Lower lobe of right lung (tissue), 2 donors: ENCODE measurements at places on chromosomes 1 and 21. TPM values are rescaled to one million over a fixed set of nuclear protein-coding genes. Genes with fewer than 3 reads are reported as not detected.
A peak's percentile ranks its signal among the peaks of the same experiment; 100 is the strongest.

The CNIH4 gene
- total RNA-seq, result 77.4 TPM

DNA sequence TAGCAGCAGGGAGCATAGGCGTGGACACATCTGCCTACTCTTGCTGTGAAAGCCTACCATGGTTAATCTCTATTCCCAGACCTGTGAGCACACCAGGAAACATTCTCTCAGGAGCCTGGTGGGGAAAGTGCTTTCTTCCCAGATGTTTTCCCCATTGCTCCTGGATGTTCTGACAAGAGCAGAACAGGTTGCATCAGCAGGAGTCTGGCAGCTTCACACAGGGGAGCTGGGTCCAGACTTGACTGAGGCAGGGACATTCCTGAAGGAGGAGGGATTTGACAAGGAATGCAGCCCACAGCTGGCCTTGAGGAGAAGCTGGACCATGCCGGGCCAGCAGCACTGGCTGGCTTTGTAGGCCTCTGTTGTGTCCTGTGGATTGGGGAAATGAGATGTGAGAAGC, 21.0 kb upstream of the ARTN start:
- no peaks in the 10 kb centered on the region for H3K4me1 ChIP-seq
- H3K27ac ChIP-seq, result no peak overlapping the region
- no peak for DNase-seq
- H3K4me3 ChIP-seq, result no peak overlapping the region

The BOLA1 gene
- total RNA-seq, result 11.5 TPM

GRCh38 chr1:24742090-24742938, 2.9 kb upstream of the CLIC4 start:
- peak; percentile 14 for DNase-seq
- H3K4me3 ChIP-seq, result no peak overlapping the region
- H3K36me3 ChIP-seq, result no peaks in the 10 kb centered on the region
- H3K4me1 ChIP-seq, result peaks cover 24% of the 10 kb centered on the region

- DNase-seq, result no peak
- H3K27me3 ChIP-seq, result no peaks in the 10 kb centered on the region
- no peaks in the 10 kb centered on the region for H3K4me1 ChIP-seq
- H3K4me3 ChIP-seq, result no peak overlapping the region
Observed at GRCh38 chr1:186327331-186327730, 47.7 kb downstream of the TPR start.

- peaks cover 13% of the 10 kb centered on the region for H3K4me1 ChIP-seq
- H3K4me3 ChIP-seq, result no peak overlapping the region
- DNase-seq, result no peak
- no peaks in the 10 kb centered on the region for H3K27me3 ChIP-seq
- no peak overlapping the region for H3K27ac ChIP-seq
Observed at GRCh38 chr1:22794647-22795365, 84.2 kb downstream of the EPHB2 start.

- no peaks in the 10 kb centered on the region for H3K36me3 ChIP-seq
- H3K4me1 ChIP-seq, result no peaks in the 10 kb centered on the region
- no peak overlapping the region for H3K27ac ChIP-seq
- no peak overlapping the region for H3K4me3 ChIP-seq
- H3K27me3 ChIP-seq, result no peaks in the 10 kb centered on the region
Observed at GRCh38 chr1:198079432-198079951, 77.3 kb upstream of the NEK7 start.

The SYNC gene
- 14.5 TPM for total RNA-seq

The ITGB3BP gene
- total RNA-seq, result 18.5 TPM

GRCh38 chr1:92577261-92577895, 90.7 kb upstream of the GFI1 start:
- H3K4me1 ChIP-seq, result no peaks in the 10 kb centered on the region
- H3K27ac ChIP-seq, result no peak overlapping the region
- no peaks in the 10 kb centered on the region for H3K27me3 ChIP-seq
- no peaks in the 10 kb centered on the region for H3K36me3 ChIP-seq
- DNase-seq, result no peak
- no peak overlapping the region for H3K4me3 ChIP-seq

The GJB5 gene
- total RNA-seq, result not detected

The TACSTD2 gene
- total RNA-seq, result 69.9 TPM

- DNase-seq, result no peak
- H3K4me1 ChIP-seq, result no peaks in the 10 kb centered on the region
- no peaks in the 10 kb centered on the region for H3K27me3 ChIP-seq
- H3K36me3 ChIP-seq, result no peaks in the 10 kb centered on the region
- no peak overlapping the region for H3K4me3 ChIP-seq
Observed at GRCh38 chr1:81428998-81429397, 371.7 kb upstream of the ADGRL2 start.

GRCh38 chr1:170562646-170563338, 30.8 kb downstream of the GORAB start:
- no peak overlapping the region for H3K4me3 ChIP-seq
- no peaks in the 10 kb centered on the region for H3K27me3 ChIP-seq
- H3K36me3 ChIP-seq, result no peaks in the 10 kb centered on the region

DNA sequence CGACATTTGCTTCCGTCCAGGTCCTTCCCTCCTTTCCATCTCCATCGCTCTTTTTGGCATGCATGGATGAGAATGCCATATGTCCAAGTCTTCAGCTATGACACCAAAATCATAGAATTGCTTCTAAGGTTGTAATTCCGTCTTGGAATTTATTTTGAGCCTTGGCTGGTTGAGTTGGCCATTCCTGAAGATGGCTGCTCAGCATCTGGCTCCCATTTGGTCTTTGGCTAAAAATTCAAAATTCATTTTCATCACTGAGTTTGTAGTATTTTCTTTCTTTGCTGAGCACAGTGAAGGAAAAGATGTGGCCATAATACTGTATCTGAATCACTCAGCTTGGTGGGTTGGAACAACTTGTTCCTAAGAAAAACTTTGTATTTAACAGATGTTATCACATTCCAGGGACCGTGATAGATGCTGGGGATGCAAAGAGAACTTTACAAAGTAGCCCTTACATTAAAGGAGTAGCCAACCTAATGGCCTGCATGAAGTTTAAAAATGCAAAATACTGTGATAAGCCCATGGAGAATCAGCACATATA, 15.6 kb downstream of the JUN start:
- H3K27me3 ChIP-seq, result no peaks in the 10 kb centered on the region
- no peak for DNase-seq
- H3K4me3 ChIP-seq, result no peak overlapping the region

GRCh38 chr1:97632776-97633175, 288.1 kb downstream of the DPYD start:
- H3K27me3 ChIP-seq, result no peaks in the 10 kb centered on the region
- DNase-seq, result no peak
- peaks cover 10% of the 10 kb centered on the region for H3K4me1 ChIP-seq
- H3K36me3 ChIP-seq, result no peaks in the 10 kb centered on the region
- H3K27ac ChIP-seq, result no peak overlapping the region
- no peak overlapping the region for H3K4me3 ChIP-seq

- peak overlapping the region; percentile 16 for H3K27ac ChIP-seq
- peaks cover 34% of the 10 kb centered on the region for H3K4me1 ChIP-seq
- no peak overlapping the region for H3K4me3 ChIP-seq
- H3K36me3 ChIP-seq, result no peaks in the 10 kb centered on the region
- DNase-seq, result no peak
Observed at GRCh38 chr1:109906160-109906838, 4.3 kb upstream of the CSF1 start.

The IARS2 gene
- total RNA-seq, result 51.9 TPM

DNA sequence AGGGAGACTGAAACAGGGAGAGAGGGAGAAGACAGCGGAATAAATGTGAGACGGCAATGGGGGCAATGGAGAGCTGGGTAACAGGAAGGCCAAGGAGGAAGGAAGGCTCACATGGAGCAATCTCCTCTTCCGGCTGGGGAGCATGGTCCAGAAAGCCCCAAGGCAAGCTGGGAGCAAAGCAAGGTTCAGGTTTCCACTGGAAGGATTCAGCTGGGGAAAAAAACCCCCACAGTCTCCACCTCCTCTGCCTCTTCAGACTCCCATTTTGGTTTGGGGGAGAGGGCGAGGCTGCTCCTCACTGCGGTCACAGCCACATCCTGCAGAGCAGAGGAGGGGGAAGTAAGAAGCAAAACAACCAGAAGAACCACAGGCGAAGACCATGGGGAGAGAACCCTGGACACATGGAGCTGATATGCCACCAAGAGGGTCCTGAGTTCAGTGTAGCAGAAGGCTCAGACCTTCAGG, 650 bp downstream of the TNFAIP8L2 start:
- peaks cover 22% of the 10 kb centered on the region for H3K4me1 ChIP-seq
- H3K36me3 ChIP-seq, result peaks cover 55% of the 10 kb centered on the region
- peak overlapping the region; percentile 69 for H3K27ac ChIP-seq
- H3K27me3 ChIP-seq, result no peaks in the 10 kb centered on the region
- peak overlapping the region; percentile 61 for H3K4me3 ChIP-seq
- DNase-seq, result no peak
